ENCODE measurements at places on chromosomes 4 and X.

DNA sequence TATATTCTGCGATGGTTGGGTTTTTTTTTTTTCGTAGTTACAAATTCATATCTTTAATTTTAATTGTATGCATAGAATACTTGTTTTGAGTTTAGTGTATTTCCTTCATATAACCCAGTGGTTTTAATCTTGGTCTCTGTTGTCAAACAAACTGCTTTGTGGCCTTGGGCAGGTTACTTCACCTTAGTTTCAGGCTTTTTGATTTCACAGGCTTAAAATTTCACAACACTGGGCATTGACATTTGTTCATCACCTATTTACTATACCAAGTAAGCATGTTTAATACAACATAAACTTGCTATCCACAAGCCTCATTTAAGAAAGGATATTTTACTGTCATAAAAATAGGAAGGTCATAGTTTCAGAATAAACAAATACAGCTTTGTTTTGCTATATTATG is 14.7 kb downstream of the RAPGEF2 start:
- DNase-seq, result no peak

DNA sequence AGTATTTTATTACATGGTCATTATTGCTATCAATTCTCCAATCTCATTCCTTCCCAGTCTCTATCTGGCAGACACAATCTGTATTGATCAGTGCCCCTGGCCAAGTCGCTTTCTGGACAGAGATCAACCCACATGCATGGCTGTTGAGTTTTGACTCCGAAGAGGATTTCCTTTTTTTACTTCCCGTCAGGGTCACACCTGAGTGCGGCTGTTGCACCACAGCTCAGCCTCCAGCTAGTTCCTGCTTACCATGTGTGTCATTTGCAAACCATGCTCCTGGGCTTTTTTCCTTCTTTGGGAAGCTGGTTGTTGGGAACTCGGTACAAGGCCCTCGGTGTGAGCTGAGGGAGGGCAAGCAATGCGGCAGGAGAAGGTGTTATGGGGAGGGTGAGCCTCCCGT is 11.7 kb downstream of the MAGED2 start:
- DNase-seq, result no peak

DNA sequence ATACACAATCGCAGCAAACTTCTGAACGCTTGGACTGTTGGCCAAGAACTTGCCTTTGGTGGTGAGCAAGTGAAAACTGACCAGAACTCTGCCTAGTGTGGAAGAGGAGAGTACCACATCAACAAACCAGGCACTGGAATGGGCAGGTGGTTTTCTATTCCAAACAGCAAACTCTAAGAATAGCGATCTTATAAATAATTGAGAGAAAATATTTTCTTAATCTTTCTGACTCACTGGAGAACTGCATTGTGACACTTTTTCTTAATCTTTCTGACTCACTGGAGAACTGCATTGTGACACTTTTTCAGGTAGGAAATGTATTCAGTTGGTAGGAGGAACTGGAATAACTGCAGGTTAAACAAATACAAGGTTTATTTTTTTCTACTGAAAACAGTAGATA is 57.0 kb upstream of the SORBS2 start:
- DNase-seq, result no peak

DNA sequence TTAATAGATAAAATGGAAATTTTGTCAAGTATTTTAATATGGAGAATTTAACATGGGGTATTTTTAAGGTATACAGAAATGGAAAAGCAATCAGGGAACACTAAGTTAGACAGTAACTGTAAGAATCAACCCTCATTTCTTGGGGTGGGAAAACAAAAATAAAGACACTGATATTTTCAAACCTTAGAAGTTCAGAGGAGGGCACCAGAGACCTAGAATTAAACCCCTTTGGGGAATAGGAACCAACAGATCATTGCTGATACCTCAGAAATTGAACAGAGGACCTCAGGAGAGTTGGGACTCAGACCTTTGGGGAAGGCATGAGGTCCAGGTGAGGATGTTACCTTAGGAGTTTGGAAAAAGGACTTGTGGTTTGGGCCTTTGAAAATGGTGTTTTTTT is 435.6 kb downstream of the TMA16 start:
- no peak for DNase-seq

- no peak for DNase-seq
Observed at GRCh38 chrX:39736216-39737211, 361.2 kb downstream of the BCOR start.

DNA sequence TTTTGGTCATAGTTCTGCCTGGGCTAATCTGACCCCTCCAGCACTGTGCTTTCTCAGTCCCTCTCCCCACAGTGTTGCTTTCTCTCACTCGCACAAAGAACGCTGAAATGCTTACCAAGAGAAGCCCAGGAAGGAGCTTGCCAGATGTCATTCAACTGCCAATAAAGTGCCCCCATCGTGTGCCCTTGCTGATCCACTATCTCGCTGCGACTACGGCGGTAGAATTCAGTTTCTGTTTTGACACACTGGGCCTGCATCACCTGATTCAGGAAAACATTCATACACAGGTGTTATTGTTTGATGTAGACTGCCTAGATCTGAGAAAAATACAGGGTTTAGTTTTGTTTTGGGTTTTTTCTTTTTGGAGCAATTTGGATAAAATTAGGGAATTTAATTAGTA is 121.2 kb downstream of the MANBA start:
- no peak for DNase-seq

GRCh38 chrX:124228849-124229248 is 103.6 kb upstream of the TEX13D start:
- DNase-seq, result peak; percentile 13

DNA sequence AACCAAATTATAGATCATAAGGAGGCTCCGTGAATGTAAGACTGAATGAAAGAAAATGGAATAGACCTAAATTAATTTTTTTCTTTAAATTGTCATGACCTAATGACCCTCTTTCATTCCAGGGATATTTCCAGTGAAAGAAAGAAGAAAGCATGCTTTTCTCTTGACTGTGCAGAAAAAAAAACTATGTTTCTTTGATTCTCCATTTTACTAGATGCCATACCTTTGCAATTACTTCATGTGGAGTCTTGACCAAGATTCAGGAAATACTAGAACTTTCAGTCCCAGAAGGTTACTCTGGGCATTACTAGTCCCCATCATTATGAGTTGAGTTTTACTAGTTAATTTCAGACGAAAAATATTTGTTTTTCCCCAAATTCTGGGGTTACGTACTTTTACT is 6.4 kb upstream of the COMMD8 start:
- DNase-seq, result no peak

GRCh38 chr4:16055873-16056272 is 27.9 kb downstream of the PROM1 start:
- no peak for DNase-seq

GRCh38 chrX:150228431-150228830 is 134.7 kb upstream of the MAMLD1 start:
- DNase-seq, result no peak

DNA sequence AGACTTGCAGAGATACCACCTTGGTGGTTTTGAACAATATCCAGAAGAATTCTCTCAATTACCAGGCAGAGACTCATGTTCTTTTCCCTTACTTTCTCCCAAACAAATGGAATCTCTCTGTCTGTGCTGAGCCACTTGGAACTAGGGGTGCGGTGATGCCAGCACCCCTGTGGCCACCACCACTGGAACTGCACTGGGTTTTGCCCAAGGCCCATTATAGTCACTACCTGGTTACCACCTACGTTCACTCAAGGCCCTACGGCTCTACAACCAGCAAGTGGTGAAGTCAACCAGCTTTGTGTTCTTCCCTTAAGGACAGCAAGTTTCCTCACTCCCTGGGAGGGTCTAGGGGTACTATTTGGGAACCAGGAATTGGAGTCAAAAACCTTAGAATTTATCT is 1183.7 kb downstream of the FSTL5 start:
- no peak for DNase-seq

DNA sequence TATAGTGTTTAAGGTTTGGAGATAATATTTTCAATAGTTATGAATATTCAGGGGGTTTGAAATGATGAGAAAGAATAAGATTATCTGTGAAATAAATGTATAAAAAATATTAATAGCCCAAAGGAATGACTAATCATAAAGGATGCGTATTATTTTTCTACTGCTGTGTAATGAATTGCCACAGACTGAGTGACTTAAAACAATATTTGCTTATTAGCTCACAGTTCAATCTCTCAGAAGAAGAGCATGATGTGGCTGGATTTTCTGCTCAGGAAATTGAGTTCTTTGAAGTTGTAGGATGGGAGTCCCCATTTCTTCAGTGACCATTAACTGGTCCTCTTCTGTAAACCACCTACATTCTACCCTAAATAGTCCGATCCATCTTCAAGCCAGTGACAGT is 1680.8 kb upstream of the AGA start:
- DNase-seq, result no peak

DNA sequence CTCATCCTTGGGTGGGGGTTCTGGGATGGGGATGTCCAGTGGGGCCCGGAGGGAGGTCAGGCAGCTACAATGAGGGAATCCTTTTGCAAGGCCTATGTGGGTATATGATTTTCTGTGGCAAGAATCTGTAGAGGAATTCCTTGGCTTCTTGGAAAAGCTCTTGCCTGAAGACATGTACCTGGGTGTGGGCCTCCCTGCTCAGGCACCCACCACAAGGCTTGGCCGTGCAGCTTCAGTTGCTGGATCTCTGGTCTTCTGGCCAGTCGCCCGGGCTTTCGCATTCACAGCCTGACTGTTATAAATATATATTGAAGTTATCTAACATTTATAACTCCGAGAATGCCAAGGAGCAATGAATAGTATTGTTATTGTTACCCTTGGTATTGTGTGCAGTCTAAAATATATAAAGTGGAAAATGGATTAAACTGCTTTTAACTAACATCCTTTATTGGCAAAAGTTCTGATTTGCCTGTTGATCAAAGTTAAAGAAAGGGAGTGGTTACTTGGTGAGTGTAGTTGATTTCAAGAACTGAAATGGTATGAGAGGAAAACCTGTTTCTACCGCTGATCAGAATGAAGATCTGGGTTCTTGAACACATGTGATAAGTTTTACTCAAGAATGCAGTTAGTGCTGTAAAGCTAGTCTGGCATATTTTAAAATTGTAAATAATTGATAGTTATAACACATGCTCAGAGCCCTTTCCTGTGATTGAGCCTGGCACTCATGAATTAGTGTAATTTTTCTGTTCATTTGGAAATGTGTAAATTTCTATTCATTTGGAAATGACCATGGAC is 36.0 kb downstream of the PTTG2 start:
- DNase-seq, result no peak

DNA sequence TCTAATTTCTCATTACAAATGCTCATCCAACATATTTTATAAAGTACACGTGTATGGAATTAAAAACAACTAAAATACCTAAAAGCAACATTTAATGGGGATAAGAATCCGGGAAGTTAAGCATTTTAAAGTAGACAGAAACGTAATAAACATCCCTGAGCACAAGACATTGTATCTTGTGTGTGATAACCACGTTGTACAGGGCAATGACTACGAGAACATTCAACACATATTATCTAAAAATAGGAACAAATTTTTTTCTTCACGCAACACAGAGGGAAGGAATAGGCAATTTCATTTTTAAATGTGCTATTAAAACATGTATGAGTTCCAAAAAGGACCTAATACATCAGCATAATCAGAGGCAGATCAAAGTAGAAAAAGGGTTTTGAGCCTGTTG is 49.5 kb downstream of the AMMECR1 start:
- DNase-seq, result no peak

- DNase-seq, result no peak
Observed at GRCh38 chr4:55561889-55562288, 15.2 kb upstream of the CLOCK start.

GRCh38 chr4:15013585-15013984 is 11.3 kb downstream of the CPEB2 start:
- DNase-seq, result peak; percentile 67

GRCh38 chr4:117801756-117802155 is 232.5 kb upstream of the NDST3 start:
- no peak for DNase-seq

GRCh38 chr4:11418610-11419009 is 10.1 kb downstream of the HS3ST1 start:
- DNase-seq, result no peak

All from SK-MEL-5 (cell line).